HuH-7.5 (cell line): ENCODE measurements at places on chromosomes 2 and 18.

- DNase-seq = no peak
Measured at GRCh38 chr2:223044092-223044836, 7.7 kb upstream of the KCNE4 start.

DNA sequence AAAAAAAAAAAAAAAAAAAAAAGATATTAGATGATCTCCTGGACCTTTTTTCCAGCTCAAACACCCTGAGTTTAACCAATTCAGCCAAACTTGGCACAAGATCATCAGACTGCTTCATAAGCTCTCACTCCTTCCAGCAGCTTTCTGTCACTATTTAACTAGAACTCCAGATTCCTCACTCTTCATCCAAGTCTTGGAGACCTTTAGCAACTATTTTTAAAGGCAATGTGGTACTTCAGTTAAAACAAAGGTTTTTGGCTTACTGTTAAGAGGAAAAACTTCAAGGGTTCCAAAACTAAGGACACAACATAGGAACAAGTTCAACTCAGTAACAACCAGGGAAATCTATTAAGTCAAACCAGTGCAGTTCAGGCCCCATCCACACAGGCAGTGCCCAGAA is 23.2 kb downstream of the LAMA1 start:
- DNase-seq = no peak

GRCh38 chr2:113164930-113165585 is 8.7 kb upstream of the PSD4 start:
- DNase-seq = no peak

- no peak for DNase-seq
Measured at GRCh38 chr2:60366135-60366712, 187.2 kb downstream of the BCL11A start.

GRCh38 chr2:15941481-15941850 is 1.1 kb downstream of the MYCN start:
- DNase-seq = peak; percentile 89

DNA sequence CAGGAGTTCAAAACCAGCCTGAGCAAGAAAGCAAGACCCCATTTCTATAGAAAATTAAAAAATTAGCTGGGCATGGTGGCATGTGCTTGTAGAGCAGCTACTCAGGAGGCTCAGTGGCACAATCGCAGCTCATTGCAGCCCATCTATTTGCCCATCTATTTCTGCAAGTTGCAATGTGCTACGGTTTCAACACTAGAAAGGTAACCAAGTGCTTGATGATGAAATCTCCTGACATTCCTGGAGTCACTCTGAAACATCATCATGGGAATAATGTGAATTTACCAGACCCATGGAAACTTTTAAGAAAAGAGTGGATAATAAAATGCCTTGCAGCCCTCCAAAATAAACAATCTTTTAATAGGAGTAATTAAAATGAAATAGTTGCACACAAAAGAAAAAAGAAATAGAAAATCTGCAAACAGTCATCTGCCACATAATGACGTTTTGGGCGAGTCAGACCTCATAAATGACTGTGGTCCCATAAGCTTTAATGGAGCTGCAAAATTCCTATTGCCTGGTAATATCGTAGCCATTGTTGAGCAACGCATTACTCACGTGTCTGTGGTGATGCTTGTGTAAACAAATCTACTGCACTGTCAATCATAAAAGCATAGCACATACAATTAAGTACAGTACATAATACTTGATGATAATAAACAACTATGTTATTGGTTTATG is 46.6 kb upstream of the AMMECR1L start:
- no peak for DNase-seq

GRCh38 chr2:64015391-64015790 is 3.8 kb downstream of the VPS54 start:
- DNase-seq = no peak

DNA sequence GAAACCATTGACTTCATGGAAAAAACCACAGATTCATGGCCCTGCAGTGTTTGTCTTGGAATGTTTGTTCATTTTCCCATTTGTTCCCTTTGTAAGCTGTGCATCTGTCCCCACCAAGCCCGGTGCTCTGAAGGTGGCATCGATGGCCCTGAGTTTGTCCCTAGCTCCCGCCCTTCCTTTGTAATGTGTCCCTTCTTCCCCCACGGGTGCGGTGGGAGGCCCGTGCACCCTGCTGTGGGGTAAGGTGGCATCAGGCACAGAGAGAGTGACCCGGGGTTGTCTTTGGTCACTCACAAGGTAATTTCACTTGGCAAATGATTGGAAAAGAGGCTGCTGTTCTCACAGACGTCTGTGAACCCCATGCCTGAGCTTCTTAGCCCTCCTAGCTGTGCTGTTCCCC is 28.7 kb downstream of the KLHL29 start:
- DNase-seq = no peak

DNA sequence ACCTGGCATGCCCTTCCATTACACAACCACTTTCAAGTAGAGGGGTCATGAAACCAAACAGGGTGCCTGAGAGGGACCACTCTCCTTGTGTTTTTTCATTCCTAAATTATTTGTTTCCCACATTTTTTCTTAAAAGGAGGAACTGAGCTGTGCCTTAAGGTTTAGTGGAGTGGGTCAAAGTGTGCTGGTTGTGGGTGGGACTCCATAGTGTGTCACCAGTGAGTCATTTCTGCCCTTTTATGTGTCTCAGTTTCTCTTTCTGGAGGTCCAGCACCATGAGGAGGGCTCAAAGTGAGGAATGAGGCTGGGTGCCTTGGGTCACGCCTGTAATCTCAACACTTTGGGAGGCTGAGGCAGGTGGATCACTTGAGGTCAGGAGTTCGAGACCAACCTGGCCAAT is 37.8 kb downstream of the COMMD1 start:
- DNase-seq = no peak

DNA sequence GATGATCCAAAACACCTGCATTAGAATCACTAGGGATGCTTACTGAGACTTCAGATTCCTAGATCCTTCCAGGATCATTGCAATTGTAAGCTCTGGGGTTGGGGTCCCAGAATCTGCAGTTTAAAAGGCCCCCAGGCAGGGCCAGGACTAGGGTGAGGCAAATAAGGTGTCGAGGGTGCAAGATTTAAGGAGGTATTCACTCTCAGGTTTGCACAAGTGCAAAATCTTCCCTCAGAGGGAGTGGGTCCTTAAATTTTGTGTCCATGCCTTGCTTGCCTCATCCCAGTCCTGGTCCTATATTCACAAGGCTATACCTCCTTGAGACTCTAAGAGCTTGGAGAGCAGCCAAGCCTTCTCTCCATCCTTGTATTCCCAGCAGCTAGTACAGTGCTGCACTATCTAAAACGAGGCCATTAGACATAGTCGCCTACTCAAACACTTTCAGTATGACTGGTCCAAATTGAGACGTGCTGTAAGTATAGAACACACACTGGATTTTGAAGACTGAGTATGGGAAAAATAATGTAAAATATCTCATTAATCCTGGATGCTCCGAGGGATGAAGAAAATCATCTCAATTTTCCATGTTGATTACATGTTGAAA is 31.6 kb upstream of the MREG start:
- DNase-seq = no peak

- DNase-seq = no peak
Measured at GRCh38 chr18:38170845-38171244, 605.2 kb upstream of the CELF4 start.

- DNase-seq = no peak
Measured at GRCh38 chr2:1541819-1542475, 128.7 kb downstream of the TPO start.

DNA sequence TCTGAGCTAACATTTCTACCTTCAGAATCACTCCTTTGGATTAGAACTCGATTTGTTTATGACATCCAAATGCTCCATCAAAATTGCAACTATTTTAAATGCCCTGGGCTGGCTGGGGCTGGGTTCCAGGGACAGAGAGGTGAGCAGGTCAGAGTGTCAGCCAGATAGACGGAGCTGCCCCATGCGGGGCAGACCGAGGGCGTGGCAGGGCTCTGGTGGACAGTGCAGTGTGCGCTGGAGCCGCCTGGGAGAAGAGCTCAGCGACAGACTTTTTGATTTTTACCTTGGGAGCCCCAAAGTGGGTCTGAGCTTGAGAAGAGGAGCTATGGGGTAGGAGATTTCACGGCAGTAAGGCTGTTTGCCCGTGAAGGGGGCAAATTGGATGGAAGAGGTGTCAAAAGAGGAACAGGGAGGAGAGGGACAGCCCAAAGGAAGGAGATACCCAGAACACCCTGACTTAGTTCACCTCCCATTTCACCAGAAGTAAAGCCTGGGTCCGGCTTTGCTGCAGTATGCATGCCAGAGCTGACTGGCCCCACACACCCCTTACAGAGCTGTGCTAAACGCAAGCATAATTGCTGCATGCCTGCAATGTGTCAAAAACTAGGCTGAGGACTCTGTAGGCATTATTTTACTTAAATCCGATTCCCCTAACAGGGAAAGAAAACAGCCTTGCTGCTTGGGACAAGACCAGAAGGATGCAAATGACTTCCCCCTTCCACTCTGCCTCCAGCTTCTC is 33.7 kb downstream of the EN1 start:
- DNase-seq = no peak

- no peak for DNase-seq
Measured at GRCh38 chr18:75068682-75069435, 140.1 kb downstream of the PTGR3 start.

DNA sequence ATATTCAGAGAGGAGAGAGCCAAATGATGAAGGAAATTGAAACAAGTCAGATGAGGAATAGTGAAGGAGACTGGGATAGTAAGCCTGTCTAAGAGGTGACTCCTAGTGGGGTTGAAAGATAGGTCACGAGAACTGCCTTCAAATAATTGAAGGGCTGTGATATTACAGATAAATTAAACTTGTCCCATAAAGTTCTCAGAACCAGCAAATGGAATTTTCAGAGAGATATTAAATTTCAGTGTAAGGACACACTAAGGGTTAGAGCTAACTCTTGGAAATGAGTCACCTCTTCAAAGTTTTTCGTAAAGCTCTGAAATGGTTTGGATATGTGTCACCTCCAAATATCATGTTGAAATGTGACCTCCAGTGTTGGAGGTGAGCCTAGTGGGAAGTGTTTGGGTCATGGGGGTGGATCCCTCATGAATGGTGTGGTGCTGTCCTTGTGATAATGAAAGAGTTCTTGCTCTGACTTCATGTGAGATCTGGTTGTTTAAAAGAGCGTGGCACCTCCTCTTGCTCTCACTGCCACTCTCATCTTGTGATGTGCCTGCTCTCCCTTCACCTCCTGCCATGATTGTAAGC is 87.3 kb downstream of the BABAM2 start:
- DNase-seq = no peak
